CD4-positive, alpha-beta T cell treated with Interleukin-15 for 1 hour (primary cell): ENCODE measurements at places on chromosomes 1 and 21.

- DNase-seq, result peak; percentile 63
Measured at GRCh38 chr1:27341525-27342252, at the start of gene SYTL1. Gene SYTL1 (plus strand): TSS chr1:27342022. CDS start chr1:27345335, 3,313 bp downstream.

- DNase-seq, result no peak
Measured at GRCh38 chr1:226782845-226783601, 43.9 kb upstream of the ITPKB start.

GRCh38 chr1:26361605-26362122 is 7.7 kb upstream of the CRYBG2 start:
- DNase-seq, result no peak

- DNase-seq, result no peak
Measured at GRCh38 chr21:36803051-36803645, 104.2 kb downstream of the SIM2 start.

GRCh38 chr1:184557423-184558347 is 170.9 kb downstream of the C1orf21 start:
- no peak for DNase-seq

GRCh38 chr1:17802164-17802563 is 47.0 kb downstream of the ACTL8 start:
- no peak for DNase-seq

- DNase-seq, result no peak
Measured at GRCh38 chr1:8519167-8519566, 201.3 kb downstream of the SLC45A1 start.

DNA sequence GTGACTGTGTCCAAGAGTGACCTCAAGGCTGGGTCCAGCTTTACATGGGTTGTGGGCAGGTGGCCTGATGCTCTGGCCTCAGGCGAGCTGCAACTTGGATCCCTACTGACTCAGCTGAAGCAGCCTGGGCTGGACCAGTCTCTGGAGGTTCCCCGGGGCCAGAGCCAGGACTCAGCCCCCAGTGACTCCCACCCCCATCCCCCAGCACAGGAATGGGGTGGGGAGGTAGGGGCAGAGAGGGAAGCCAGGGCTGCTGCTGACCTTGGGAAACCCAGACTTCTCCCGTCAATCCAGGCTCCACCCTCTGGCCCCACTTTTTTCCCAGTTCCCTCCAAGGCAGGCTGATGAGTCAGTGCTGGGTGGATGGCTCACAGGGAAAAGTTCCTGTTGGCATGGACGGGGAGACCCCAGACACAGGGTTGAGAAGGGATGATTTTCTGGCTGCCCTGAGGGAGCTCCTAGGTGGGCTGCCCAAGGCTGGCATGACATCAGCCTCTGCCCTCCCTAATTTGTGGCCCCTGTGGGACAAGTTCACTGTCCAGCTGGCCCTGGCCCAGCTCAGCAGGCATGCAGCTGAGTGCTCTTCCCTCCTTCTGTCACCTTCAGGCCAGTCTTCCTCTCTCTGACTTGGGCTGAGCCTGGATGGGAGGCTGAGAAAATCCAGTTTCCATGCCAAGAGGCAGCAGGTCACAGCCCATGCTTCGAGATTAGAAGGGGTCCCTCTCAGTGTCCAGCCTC is 2.2 kb downstream of the ZC3H12A start:
- DNase-seq, result no peak

DNA sequence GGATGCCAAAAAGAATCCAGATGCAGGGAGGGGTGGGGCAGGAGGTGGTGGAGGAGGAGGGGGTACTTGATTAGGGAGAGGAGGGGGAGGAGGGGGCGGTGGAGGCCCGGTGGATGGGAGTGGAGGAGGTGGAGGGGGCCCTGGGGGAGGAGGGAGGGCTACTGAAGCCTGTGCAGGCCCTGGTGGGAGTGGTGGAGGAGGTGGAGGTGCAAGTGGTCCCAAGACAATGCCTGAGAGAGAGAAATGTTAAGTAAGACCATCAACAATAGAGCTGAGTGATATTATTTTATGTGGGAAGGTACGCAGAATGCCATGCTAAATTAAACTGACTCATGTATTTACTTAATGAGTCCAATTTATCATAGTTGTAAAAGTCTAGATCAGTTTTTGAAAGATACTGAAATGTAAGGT is 86.8 kb upstream of the LBR start:
- no peak for DNase-seq

- no peak for DNase-seq
Measured at GRCh38 chr1:67514786-67515185, 84.6 kb upstream of the SERBP1 start.

- no peak for DNase-seq
Measured at GRCh38 chr1:230752407-230752806, 5.2 kb downstream of the CAPN9 start.

GRCh38 chr1:200038981-200039848 is 11.7 kb downstream of the NR5A2 start:
- no peak for DNase-seq

- DNase-seq, result no peak
Measured at GRCh38 chr1:98468111-98468717, 193.3 kb upstream of the SNX7 start.

GRCh38 chr1:15706751-15707150 is 22.6 kb downstream of the PLEKHM2 start:
- no peak for DNase-seq

GRCh38 chr1:71166178-71167173 is 85.6 kb upstream of the ZRANB2 start:
- DNase-seq, result no peak

- no peak for DNase-seq
Measured at GRCh38 chr21:32562426-32562825, 22.9 kb downstream of the TCP10L start.

GRCh38 chr1:61160526-61160925 is 78.2 kb downstream of the NFIA start:
- no peak for DNase-seq

DNA sequence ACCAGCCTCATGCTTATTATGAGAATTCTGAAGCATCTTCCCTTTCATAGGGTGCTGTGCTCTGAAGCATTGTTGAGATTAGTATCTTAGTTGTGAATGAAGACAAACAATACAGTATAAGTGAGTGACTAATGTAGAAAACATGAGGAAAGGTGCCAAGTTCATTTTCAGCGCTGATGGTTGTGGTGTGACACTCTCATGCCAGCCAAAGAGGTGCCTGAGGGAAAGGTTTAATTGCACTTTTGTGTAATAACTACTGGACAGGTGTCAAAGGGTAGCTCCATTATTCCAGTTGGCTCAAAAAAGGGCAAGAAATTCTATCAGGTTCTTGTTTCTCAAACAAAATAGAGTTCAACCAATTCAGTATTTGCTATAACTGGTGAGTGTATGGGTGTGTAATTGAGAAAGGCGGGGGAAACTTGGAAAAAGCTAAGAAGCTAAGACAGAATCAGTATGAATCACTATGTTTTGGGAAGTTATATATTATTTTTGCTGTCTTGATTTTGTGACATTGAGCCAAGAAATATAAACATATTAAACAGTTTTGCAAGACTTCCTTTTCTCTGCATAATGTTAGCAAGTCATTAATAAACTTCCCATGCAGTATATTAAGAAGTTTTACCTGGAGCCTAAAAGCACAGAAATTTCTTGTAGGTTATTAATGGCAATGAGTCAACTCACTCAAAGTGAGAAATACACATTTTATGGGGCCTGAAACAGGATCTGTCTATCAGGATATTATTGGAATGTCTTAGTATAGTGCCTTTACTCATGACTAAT is 31.8 kb downstream of the KCNK2 start:
- no peak for DNase-seq

GRCh38 chr1:99619583-99619982 is 26.3 kb upstream of the PALMD start:
- no peak for DNase-seq

GRCh38 chr1:184389446-184389845 is 2.6 kb downstream of the C1orf21 start:
- no peak for DNase-seq

GRCh38 chr1:94611681-94612475 is 70.3 kb upstream of the F3 start:
- DNase-seq, result no peak

DNA sequence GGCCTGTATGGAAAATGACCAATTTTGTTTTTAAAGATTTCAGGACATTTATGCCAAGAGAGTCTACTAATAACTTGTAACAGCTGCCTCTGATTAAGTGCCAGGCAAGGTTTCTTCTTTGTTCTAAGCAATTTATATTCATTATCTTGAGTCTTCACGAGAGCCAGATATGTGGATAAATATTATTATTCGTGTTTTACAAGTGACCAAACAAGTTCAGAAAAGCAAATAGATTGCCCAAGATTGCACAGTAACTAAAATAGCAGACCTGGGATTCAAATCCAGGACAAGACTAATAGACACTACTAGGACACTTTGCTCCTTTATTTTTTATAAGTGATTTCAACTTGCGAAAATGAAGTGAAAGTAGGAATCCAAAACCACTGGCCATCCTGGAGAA is 30.1 kb upstream of the DPT start:
- no peak for DNase-seq

DNA sequence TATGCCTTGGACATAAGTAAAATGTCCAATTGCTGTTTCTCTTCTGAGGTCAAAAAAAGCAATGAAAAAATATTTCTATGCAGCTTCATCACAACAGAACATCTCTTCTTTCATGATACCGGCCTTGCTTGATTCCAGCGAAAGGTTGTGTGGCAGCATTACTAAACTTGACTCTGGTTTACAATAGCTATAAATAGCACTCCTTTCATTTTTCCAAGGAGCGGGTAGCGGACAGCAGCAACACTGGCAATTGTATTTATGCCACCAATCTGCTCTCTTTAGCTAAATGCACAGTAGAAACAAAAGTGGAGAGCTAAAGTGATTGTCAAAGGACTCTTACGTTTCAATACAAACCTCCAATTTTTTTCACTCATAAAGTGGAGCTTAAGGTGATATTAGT is 7.5 kb upstream of the DAB1 start:
- DNase-seq, result no peak

DNA sequence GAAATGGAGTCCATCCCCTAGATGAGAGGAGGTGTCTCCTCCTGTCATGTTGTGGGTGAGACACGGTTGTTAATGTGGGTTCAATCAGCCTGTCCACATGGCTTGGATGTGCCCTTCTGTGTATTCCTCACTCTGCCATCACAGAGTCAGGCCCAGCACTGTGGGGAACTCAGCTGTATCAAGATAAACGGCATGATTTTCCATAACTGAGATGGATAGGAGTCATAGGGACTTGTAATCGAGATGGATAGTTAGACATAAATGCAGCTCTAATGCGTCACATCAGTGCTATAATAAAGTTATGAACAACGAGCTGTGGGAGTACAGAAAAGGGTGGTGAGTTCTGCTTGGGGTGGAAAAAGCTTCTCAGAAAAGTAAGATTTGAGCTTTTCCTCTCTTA is 152.9 kb downstream of the RWDD3 start:
- DNase-seq, result no peak

DNA sequence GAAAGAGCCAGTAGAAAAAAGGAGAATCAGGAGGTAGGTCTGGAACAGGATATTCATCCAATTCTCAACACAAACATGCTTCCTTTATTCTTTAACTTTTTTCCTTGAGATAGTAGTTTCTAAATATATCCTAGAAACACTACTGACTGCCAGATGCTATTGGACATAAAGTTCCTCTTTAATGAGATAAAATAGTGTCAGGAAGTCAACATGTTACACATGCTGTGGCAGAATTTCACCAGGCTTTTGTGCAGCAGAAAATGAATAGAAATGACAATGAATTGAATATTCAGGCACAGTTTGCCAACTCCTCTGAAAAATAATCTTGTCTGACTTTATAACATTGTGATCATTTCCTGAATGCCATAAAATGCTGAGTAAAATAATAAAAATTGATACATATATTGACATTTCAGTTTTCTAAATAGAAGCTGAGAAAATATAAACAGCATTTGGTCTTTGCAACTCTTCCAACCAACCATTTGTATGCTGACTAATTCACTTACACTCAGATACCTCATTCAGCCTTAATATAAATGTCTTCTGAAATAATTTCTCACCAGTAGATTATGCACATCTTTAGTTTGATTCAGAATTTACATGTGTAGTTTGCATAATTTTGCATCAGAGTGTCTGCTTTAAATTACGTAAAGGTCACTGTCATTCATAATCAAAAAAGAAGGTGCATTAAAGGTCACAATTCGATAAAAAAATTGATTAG is 486.1 kb upstream of the ADGRL2 start:
- DNase-seq, result no peak

DNA sequence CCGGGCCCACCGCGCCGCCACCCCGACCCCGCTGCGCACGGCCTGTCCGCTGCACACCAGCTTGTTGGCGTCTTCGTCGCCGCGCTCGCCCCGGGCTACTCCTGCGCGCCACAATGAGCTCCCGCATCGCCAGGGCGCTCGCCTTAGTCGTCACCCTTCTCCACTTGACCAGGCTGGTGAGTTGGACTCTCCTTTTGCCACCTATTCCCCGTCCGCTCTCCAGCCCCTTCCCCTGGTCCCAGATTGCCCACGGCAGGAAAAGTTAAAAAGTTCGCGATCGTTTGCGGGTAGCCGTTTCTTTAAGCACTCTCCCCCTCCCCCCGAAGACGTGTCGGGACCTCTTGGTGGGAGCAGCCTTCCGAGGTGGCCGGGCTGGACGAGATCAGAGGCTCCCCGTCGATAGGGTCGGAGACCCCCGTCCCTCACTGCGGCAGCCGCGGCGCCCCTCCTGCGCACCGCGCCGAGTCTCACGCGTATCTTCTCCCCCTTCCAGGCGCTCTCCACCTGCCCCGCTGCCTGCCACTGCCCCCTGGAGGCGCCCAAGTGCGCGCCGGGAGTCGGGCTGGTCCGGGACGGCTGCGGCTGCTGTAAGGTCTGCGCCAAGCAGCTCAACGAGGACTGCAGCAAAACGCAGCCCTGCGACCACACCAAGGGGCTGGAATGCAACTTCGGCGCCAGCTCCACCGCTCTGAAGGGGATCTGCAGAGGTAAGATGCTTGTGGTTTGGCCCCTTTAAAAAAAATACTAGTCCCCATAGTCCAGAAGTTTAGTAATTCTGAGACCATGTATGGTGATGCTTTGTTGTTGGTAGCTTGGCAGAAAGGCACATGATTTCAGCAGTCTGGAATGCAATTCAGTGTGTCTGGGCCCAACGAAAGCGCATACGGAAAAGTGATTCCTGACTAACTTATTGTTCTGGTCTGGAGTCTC is 576 bp downstream of the CCN1 start:
- no peak for DNase-seq

DNA sequence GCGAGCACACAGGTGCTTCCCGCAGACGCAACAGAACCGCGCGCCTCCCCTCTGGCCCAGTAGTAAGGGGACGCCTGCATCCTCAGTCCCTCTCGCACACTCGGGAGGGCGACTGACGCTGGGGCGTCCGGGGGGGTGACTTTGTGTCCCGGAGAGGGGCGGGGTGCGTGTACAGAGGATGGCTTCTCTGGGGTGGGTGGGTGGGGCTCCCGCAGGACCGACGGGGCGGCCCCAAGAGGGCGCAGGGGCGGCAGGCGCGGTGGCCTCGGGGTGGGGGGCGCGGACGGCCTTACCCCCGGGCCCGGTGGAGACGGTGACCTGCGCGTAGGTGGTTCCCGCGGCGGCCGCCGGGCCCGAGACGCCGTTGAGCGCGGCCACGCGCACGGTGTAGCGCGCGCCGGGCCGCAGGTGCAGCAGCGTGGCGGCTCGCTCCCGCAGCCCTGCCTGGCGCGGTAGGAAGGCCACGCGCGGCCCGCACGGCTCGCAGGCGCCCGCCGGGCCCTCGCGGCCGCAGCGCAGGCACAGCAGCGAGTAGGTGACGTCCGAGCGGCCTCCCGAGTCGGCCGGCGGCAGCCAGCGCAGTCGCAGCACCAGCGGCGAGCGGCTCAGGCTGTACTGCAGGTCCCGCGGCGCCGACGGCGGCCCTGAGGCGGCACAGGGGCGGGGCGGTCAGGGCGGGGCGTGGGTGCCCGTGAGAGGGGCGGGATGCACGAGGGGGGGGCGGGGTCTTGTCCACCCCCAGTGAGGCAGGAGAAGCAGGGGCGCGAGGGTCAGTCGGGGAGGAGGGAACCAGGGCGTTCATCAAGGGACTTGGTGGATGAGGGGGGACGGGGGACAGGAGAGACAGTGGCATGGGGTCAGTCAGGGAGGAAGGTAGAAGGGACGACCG is 12.1 kb downstream of the EPHA10 start:
- DNase-seq, result no peak
